ENCODE measurements at places on chromosomes 11 and 22.

GRCh38 chr22:31148488-31148887 is 8.2 kb upstream of the PLA2G3 start:
- DNase-seq, result no peak

DNA sequence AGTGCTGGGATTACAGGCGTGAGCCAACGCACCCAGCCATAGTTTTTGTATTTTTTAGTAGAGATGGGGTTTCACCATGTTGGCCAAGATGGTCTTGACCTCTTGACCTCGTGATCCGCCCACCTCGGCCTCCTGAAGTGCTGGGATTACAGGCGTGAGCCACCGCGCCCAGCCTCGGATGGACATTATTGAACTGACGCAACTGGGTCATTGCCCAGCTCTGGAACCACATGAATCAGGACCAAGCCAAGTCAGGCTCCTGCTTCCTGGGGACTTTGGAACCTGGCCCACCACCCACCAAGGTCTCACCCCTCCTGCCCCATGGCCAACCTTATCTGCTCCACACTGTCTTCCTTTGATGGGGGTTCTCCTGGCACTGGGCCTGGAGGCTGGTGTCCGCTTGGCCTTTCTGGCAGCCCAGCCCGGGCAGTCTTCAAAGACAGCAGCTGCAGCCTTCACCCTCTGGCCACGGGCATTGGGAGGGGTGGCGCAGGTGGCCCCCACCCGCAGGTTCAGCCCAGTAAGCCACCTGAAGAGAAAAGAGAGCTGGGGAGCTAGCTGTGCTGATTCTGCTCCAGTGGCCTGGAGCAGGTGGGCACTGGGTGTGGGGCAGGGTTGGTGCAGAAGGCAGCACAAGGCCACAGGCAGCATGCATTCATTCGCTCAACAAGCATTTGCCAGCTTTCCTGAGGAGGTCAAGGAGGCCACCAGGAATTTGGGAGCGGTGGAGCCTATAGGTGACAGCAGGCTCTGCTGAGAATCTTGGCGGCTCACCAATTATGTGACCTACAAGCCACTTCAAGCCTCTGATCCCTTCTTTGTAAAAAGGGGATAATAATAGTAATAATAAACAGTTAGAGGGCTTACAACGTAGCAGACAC is 5.7 kb downstream of the CHADL start:
- no peak for DNase-seq

DNA sequence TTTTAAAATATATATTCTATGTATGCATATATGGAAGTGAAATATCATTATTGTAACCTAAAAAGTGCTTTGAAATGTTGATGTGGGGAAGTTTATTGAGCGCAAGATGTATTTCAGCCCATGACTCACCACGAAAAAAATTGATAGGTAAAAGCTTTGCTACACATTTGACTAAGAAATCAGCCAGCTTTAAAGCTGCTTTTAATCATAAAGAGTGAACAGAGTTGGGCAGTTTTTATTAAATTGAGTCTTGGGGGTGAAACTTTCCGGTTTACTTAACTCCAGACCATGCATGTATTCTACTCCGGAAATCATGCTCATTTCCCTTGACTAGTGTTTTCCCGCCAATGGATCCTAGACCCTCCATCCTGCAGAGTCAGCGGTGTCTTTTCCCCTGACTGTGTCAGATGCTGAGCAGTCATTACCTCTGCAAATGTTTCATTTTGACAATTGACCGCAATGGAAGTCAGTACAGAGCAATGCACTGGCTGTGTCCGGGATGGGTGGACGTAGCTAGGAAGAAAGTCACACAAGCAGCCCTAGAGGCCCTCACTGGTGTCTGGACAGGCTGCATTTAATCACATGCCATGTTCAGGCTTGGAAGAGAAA is 47.2 kb upstream of the MPEG1 start:
- DNase-seq, result no peak

DNA sequence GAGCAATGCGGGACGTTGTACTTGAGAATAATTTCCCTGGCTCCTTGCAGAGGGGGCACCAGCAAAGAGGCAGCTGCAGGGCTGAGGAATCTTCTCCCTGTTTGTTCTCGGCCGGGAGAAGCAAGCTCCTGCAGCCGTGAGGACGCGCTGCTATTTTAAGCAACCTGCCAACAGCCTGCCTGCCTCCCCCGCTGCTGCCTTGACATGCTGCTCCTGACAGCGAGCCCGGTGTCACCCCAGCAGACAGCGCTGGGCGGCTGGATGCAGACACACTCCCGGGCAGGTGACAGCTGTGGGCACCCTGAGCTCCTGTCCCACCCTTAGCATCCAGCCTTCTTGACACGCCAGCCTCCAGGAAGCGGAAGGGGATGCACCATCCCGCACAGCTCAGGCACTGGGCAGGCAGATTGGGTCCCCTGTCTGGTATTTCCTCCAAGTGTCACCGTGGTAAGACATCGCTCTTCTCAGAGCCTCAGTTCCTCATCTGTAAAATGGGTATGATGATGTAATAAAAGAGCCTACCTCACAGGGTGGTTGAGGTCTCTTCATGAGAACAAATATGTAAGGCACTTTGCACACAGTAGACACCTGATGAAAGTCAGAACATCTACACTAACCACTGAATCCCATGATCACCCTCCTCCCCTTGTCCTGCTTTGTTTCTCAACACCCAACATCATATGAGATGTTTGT is 530.6 kb downstream of the MN1 start:
- DNase-seq, result no peak

DNA sequence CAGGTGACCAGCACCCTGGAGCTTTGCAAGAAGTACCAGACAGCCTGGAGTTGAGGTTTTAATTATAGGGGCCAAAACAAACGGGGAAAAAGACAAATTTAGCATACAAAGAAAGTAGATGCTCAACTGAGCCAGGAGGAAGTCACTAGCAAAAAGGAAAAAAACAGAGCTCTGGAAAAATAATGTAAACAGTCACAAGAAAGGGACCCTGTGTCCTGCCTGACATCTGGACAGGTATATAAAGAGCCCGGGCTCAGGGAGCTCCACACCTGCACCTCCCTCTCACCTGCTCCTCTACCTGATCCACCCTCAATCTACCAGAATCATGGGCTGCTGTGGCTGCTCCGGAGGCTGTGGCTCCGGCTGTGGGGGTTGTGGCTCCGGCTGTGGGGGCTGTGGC is at the start of gene KRTAP5-10:
TSS of gene KRTAP5-10 (plus strand) at position 301 of the 400 bp plus-strand sequence. CDS start at position 326, 25 bp downstream.
- DNase-seq, result no peak

- DNase-seq, result no peak
Observed at GRCh38 chr11:15113381-15113780, 1.3 kb upstream of the INSC start.

DNA sequence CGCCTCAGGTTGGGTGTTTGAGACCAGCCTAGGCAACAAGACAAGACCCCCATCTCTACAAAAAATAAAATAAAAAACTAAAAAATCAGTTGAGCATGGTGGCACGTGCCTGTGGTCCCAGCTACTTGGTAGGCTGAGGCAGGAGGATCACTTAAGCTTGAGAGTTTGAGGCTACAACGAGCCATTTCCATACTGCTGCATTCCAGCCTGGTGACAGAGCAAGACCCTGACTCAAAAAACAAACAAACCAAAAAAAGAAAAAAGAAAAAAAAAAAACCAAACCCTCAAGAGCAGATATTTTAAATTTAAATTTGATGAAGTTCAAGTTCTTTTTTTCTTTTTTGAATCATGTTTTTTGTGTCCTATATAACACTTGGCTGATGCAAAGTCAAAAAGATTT is 7.2 kb upstream of the CCDC83 start:
- DNase-seq, result no peak

GRCh38 chr22:25492841-25493734 is 71.4 kb upstream of the GRK3 start:
- DNase-seq, result no peak

DNA sequence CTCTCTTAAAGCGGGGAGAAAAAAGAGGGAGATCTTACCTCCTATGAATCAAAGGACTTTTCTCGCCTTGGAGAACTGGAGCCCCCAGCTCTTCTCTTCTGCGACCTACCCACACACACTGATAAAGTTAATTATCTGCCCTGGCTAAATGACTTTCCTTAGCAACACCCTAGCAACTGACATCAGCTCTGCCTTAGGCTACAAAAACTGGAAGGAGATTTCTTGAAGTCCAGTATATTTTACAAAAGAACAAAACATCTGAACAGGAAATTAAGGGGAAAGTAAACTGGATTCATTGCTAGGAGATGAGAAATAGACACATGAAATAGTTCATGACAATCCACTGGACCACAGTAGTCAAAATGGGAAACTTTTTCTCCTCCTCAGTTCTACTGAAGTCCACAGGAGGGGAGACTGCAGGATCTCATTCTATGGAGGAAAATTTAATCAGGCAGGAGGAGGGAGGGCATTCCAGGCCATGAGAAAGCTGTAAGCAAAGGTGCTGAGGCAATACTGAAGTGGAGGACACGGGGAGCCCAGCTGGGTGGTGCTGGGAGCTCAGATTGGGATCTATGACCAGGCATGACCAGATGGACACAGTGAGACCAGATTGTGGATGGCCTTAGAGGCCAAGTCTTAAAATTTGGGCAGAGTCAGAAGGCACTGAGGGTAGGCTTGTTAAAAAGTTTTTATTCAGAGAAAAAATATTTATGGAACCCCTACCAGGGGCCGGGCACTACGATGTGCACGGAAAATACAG is 3.7 kb upstream of the SPON1 start:
- no peak for DNase-seq

- peak; percentile 54 for DNase-seq
Observed at GRCh38 chr11:121328967-121329679, 36.6 kb downstream of the SC5D start.
